Hematopoietic multipotent progenitor cell treated with erythropoietin and hydrocortisone succinate and interleukin-3 and kit ligand, for 8 days (in vitro differentiated cells): ENCODE measurements at places on chromosomes 5 and 9.

DNA sequence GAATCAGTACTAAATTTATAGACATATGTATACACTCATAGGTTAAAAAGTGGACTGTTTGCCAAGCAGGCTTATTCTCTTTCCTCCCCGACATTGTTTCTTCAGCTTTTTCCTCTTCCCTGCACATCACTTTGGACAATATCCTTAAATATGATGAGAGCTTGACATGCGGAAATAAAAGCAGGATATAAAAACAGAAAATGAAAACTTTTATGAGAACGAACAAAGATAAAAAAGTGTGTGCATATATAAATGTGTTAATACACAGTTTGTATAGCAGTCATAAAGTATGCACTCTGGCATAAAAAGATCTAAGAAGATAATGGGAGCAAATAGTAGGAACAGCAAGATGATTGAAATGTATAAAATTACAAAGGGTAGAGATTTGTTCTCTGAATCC, 86.4 kb upstream of the IFNE start:
- no peak for DNase-seq

GRCh38 chr5:15002173-15002572, 130.6 kb upstream of the ANKH start:
- no peak for DNase-seq

GRCh38 chr5:175887463-175887862, 16.1 kb downstream of the CPLX2 start:
- DNase-seq = no peak

DNA sequence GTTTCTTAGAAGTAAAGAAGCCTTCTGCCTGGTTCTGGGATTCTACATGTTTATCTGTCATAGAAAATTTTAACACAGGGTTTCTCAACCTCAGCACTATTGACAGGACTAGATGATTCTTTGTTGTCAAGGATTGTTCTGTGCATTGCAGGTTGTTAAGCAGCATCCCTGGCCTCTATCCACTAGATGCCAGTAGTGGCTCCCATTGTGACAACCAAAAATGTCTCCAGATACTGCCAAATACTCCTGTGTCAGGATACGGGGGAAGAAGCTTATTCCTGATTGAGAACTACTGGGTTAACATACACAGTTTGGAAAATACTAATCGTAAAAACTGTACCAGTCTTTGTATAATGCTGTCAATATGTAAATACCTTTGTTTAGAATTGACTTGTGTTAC, 167.1 kb downstream of the NIPBL start:
- peak; percentile 16 for DNase-seq

DNA sequence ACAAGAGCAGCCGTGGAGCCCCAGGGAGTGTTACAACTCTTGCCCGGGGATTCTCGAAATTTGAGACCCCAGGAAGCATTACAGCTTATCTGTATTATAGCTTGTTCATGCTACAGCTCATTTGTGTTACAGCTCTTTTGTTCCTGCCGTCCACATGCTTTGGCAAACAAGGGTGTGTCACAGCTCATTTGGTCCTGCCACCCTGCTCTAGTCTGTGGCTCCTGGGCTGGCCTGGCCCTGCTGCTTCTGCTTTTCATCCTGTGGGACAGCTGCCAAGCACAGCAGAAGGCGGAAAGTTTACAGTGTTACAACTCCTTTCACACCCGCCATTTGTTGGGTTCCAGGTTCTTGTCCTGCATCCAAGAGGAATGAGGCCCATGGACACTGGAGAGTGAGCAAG, 685.0 kb downstream of the SLCO4C1 start:
- no peak for DNase-seq

DNA sequence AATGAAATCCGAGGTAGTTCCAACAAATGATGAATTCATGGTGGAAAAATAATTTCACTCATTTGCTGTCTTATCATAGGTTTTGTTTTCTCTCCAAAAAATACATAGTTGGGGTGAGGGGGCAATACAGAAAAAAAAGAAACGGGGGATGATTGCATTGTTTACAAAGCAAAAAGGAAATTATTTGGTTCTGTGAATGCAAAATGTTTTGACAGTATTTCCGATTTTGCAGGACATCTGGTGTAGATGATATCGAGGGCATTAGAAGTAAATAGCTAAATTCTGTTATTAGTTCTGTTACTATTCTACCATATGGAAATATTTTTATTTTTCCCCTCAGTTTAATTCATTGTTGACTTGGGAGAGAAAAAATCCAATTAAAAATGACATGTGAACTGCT, 201.7 kb downstream of the MARCHF11 start:
- DNase-seq = no peak

DNA sequence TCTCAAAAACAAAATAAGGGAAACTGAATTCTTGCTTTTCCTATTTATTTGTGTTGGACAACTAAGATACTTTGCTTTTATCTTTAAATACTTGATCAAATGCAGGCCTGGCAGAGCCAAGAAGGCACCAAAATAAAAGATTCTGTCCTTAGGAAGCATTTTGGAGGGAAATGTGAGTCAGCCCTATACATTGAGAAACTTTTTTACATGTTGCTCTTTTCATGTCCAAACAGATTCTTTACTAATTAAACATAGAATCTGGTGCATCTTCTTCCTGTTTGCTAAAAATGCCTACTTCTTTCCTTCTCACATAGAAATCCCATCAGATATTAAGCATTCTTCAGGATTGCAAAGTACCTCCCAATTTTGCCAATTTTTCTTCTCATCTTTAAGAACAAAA, 1160.4 kb downstream of the EFNA5 start:
- DNase-seq = no peak

- peak; percentile 4 for DNase-seq
These were observed at the start of gene ADAMTS2 for GRCh38 chr5:179345433-179346321. TSS of gene ADAMTS2 (minus strand) at chr5:179345461. CDS start at chr5:179345328, 133 bp downstream.

DNA sequence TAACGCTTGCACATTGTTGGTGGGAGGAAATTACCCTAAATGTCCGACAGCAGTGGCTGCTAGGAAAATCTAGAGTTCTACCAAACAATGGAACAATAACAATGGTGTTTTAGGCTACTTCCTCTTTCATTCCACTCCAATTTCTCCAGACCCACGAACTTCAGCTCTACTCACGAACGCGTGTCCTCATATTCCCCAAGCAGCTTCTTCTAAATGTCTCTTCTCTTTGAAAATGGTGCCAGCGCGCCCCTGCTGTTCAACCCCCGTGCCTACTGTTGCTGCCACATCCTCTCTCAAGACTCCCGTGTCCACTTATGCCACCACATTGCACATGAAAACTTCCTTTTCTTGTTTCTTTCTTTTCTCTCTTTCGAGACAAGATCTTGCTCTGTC, 25.6 kb downstream of the OR2V2 start:
- DNase-seq = peak; percentile 75

DNA sequence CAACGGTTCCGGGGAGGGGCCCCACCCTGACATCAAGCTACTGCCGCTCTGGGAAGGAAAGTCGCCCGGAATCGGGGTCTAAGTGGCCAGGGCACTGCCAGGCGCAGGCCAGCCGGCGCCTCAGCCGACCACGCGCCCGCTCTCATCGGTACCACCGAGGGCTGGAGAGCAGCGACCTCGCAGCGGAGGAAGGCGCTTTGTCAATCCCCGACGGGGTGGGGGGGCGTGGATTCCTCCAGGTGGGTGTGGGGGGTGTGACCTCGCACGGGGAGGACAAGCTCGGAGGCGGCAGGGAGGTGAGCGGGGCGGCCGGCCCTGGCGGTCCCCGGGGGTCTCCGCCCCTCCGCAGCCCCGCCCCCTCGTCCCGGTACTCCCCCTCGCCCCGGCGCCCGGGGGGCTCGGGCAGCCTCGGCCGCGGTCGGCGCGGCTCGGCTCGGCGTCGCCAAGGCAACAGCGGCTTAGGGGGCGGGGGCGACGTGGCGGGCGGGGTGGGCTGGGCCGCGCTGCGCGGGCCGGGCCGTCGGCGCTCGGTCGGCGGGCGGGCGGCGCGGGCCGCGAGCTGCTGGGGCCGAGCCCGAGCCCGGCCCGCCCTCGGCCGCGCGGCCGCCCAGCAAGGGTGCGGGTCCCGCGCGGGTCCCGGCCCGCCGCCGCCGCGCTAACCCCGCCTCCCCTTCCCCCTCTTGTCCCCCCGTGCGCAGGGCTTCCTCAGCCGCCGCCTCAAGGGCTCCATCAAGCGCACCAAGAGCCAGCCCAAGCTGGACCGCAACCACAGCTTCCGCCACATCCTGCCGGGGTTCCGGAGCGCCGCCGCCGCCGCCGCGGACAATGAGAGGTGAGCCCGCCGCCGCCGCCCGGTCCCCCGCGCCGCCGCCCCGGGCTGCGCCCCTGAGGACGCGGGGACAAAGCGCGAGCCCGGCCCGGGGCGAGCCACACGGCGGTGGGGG, 47.5 kb downstream of the DAB2IP start:
- DNase-seq = peak; percentile 18

DNA sequence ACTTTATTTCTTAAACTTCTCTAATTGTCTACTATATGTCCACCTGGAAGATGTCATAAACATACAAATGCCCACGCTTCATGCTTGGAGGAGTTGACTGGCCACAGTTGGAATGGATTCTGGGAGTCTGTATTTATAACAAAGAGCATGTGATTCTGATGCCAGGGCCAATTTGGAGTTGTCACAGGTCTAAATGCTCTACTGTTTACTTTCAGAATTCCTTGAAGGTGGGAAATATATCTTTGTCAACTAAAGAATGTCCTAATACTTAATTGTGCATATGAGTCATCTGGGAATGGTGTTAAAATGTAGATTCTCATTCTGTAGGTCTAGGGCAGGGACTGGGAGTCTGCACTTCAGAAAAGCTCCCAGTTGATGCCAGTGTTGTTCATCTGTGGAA, 196.1 kb downstream of the ANXA1 start:
- no peak for DNase-seq

DNA sequence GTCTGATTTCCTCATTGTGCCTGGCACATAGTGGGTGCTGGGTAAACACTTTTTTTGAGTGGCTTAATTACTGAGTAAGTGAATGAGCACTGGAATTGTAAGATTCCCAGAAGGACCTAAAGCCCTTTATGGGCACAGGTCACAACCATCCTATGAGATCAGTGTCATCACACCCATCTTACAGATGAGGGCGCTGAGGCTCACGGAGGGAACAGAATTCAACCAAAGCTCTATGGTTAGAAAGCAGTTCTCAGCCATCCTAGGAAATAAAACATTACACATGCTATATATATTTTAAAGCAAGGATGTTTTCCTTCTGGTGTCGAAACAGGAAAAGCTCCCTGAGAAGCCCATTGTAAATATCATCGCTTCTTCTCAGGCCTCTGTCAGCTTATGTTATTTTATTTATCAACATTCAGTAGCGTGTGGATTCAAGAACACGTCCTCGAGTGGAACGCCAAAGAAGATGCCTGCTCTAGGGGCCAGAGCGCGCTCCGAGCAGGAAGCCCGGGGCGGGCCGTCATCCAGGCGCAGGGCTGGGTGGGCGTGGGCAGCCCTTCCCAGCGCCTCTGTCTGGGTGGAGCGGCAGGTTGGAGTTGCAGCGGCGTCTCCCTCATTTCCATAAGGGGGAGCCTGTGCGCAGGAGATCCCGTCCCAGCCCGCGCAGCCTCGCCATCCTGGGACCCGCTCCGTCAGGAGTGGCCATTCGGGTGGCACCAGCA, 155.8 kb upstream of the SMIM23 start:
- peak; percentile 65 for DNase-seq

GRCh38 chr5:77076961-77077828, 9.9 kb downstream of the ZBED3 start:
- peak; percentile 72 for DNase-seq
